ENCODE measurements at places on chromosomes 2 and 18.

DNA sequence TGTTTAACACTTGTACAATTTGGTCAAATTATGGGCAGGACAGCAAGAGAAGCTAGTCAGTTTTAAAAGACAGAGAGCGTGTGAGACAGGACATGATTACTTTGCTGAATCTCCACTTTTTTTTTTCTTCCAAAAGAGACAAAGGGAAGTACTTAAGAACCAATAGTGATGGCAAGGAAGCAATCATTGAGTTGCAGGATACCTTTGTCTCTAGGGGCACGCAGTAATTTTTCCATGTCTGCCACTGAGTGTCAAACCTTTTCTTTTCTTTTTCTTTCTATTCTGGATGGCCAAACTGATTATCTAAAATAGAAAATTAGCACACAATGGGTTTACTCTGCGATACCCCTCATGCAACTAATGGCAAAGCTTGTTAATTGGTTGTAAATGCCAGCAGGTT is 533.0 kb downstream of the PLCL1 start:
- DNase-seq = no peak

GRCh38 chr2:10276481-10277292 is 26.0 kb upstream of the HPCAL1 start:
- no peak for DNase-seq

DNA sequence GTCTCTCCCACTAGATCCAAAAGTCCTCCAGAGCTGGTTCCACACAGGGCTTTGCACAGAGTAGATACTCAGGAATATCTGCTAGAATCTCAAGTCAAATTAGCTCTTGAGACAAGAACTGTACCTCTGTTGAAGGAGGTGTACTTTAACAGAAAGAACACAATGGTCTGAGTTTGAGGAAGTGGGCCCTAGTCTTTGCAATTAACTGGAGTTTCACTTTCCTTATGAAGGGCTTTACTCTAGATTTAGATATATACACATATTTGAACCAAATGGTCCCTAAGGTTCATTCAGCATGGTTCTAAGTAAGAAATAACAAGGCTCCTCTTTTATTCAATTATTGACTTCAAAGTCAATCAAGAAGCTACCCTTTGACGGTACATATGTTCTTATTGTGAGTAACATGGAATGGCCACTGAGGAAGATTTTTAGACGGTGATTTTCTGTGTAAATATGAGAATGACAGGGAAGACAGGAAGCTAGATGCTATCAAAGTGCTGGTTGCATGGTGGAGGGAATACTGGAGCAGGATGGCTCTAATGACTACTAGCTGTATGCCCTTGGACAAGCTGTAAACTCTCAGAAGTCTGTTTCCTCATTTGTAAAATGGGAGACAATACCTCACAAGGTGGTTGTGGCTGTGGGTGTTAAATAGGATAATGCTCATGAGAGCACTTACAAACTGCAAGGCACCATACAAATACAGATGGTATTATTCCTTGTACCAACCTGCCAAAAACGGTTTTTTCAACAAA is 73.5 kb upstream of the SERTAD2 start:
- no peak for DNase-seq

DNA sequence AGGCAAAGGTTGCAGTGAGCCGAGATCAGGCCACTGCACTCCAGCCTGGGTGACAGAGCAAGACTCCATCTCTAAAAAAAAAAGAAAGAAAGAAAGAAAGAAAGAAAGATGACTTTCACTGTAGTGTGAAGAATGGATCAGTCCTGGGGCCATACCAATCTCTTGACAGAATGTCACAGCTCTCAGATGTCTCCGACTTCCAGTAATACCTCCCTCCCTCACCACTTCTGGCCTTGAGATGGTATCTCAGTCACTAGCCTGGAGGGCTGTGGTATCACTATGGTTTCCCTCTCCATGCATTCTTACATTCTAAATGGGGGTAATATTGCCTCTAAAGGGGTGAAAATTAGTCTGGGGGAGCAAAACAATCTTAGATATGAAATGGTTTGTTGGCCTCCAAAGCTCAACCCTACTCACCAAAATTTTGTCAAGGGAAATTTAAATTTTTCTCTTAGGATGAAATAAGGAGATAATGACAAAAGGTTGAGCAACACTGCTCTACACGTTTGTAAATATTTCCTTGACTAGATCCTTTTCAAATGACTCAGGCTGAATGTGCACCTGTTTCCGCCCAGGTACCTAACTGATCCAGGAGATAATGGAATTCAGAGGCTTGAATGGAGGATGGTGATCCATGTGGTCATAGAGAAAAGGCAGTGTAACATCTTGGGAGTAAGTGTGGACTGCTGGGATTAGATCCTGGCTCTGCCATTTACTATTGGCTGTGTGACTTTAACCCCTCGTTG is 19.9 kb upstream of the SPRED2 start:
- no peak for DNase-seq

DNA sequence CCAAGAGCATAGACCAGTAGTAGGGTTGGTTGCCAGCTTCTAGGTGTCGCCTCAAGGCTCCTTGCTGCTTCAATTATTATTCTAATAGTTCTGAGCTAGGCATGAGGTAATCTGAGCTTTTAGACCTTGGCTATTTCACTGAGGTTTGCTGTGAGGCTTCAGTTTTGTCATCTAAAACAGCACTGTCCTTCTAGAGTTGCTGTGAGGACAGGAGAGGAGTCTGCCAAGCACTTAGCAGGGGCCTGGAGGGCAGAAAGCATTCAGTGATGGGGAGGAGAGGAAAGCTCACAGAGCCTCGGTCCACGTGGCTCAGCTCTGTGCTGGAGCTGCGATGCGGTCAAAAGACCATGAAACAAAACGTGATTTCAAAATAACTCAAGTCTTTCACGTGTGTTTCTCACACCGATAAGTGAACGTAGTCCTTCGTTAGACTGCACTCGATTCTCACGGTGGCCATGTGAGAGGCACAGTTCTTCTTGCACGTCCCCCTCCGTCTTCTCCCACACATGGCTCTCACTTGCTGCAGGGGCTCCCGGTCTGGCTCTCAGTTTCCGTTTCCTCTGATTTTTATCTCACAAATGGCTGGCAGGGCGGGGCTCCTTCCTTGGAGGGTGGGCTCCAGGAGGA is 113.7 kb downstream of the B3GNT2 start:
- DNase-seq = no peak

GRCh38 chr2:31334311-31335026 is 80.1 kb downstream of the XDH start:
- no peak for DNase-seq

GRCh38 chr2:241088376-241088775 is 13.7 kb downstream of the MTERF4 start:
- no peak for DNase-seq

DNA sequence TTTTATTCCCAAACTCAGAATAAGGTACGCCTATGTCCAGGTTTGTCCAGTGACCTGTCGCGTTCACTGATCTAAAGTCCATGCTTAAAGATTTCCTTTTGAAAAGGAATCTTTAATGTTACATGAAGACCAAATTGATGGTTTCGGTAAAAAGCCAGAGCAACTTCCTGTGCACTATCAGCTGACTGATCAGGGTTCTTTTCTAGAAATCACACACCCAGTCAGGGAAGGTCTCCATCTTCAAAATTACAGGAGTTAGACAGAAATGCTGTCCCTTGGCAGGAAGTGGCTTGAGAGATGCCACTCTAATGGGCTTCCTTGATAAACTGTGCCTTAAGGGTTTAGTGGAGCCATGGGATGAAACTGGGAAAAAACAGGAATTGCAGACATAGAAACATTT is 14.7 kb upstream of the ARHGAP25 start:
- DNase-seq = no peak

DNA sequence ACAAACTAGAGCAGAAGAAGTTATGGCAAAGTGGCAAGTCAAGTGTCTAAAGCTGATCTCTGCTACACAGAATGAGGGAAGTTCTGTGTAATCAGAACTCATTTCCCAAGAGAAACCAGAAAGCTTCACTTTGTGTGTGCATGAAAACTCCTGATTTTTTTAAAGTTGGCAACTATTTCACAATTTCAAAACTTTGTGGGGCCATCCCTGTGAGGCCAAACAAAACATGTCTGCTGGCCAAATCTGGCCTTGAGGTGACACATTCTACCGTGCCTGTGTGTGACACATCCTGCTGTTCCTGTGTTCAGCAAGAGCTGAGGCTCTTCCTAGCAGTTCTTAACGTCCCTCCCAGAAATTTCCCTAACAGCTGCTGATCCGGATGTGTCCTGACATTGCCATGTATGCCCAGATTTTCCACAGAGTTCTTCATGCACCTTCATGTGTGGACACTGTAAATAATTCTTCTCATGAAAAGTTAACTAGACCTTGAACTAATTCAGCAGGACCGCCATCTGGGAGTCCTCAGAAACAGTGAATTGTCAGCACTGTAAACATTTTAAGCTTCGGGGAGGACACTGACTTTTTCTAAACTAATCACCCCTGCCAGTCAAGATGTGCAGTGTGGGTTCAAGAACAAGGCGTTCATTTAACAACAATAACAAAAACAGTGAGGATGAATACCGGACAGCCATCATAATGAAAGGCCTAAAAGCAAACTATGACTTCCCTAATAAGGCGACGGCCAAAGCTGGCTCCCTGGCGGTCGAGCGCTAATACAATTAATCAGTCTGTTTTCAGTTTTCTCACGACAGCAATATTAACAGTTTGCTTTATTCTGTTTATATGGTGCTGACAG is 99.0 kb downstream of the PLEKHM3 start:
- no peak for DNase-seq

GRCh38 chr2:120984046-120984445 is 248.4 kb downstream of the GLI2 start:
- no peak for DNase-seq

DNA sequence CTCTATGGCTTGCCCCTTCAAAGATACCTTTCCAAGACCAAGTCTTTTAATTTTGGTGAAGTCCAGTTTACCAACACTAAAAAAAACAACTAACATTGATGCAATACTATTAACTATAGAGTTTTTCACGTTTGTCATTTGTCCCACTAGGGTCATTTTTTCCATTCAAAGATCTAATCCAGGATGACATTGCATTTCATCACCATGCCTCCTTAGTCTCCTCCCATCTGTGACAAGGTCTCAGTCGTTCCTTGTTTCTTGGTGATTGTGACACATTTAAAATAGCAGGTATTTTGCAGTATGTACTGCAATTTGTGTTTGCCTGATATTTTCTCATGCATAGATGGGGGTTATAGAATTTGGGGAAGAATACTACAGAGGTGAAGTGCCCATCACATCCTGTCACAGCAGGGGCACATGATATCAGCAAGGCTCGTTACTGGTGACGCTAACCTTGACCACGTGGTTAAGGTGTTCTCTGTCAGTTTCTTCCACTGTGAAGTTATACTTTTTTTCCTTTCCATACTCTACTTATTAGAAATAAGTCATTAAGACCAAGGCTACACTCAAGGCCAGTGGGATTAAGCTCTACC is 799.2 kb upstream of the RAB6C start:
- DNase-seq = no peak

GRCh38 chr2:12636837-12637581 is 79.7 kb upstream of the TRIB2 start:
- no peak for DNase-seq

GRCh38 chr18:72774914-72775313 is 92.9 kb downstream of the NETO1 start:
- no peak for DNase-seq

DNA sequence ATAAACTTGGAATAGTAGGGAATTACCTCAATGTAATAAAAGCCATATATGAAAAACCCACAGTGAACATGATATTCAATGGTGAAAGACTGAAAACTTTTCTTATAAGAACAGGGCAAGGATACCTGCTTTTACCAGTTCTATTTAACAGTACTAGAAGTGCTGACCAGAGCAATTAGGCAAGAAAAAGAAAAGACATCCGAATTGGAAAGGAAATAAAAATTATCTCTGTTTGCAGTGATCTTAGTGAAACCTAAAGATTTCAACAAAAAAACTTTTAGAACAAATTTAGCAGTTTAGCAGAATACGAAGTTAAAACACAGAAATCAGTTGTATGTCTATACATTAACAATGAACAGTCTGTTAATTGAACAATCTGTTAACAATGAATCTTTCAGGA is 69.1 kb downstream of the MIB1 start:
- DNase-seq = no peak

- no peak for DNase-seq
These were observed 111.6 kb downstream of the SOCS6 start for GRCh38 chr18:70400476-70400875.

GRCh38 chr2:122421775-122422174 is 666.3 kb downstream of the TSN start:
- DNase-seq = no peak

- DNase-seq = no peak
These were observed 746 bp upstream of the POLR1B start for GRCh38 chr2:112541315-112542122.

GRCh38 chr2:218816561-218817011 is 15.0 kb downstream of the PRKAG3 start:
- no peak for DNase-seq

DNA sequence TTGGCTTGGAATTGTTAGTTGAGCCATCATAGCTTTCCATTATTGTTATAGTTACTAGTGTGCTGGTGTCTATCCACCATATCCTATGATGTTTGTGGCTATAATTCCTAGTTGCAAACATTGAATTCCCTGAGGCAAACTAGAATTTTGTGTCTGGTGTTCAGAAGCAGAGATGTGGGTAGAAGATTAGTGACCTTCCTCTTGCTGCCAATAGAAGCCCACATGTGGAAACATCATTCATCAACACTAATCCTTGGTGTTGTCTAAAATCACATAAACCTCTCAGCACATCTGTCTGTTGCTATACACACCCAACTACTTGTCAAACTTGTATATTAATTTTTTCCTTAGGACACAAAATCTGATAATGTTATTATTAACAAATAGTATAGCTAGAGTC is 374.1 kb downstream of the TGIF1 start:
- DNase-seq = no peak

DNA sequence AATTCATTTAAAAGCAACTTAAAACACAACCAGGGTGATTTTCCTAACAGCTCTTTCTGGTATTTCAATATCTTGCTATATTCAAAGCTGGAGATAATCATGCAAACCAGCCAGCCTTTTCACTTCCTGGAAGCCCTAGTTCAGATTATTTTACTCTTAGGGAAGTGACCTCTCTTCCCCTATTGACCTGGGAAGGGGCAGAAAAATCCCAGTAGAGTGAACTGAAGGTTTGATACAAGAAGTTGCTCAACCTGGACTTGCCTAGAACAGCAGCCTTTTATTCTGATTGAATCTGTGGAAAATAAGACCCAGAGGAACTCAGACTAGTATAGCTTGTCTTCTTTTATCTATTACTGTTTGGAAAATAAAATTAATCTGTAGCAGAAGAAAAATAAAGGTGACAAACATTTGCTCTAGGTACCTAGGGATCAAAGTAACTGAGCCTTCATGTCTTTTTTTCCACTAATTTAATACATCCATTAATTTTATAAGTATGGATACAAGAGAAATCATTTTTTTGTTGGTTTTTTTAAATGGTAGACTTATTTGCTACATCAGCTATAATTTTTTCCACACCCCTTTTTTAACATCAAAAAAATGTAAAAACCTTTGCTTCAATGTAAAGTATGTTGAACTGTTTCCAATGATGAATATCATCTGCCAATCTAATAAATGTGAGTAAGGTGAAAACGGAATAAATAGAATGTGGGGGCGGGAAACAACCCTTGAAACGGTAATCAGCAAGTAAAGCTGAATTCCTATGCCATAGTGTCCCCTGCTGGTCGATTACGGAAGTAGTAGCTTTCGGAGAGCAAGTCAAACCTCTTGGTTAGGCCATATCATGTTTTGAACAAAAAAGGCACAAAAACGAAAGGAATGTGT is 629.9 kb downstream of the NRXN1 start:
- no peak for DNase-seq

GRCh38 chr2:33272001-33272400 is 204.4 kb upstream of the RASGRP3 start:
- no peak for DNase-seq

- DNase-seq = no peak
These were observed 147.0 kb downstream of the PPP1R1C start for GRCh38 chr2:182132605-182133004.

GRCh38 chr2:73999881-74000597 is 15.3 kb downstream of the TET3 start:
- no peak for DNase-seq

All from stimulated activated CD8-positive, alpha-beta memory T cell treated with anti-CD3 and anti-CD28 coated beads, Interleukin-7, amount 100 ng/mL, for 1 hour (primary cell).